Retinal pigment epithelial cell (primary cell): ENCODE measurements at places on chromosomes 12 and 14.

GRCh38 chr14:38605193-38606114, 349.6 kb upstream of the CLEC14A start:
- DNase-seq: no peak

GRCh38 chr12:5114436-5114835, 70.8 kb downstream of the KCNA5 start:
- DNase-seq: no peak

- DNase-seq: no peak
Observed at GRCh38 chr12:79871621-79872020, 63.3 kb downstream of the PPP1R12A start.

DNA sequence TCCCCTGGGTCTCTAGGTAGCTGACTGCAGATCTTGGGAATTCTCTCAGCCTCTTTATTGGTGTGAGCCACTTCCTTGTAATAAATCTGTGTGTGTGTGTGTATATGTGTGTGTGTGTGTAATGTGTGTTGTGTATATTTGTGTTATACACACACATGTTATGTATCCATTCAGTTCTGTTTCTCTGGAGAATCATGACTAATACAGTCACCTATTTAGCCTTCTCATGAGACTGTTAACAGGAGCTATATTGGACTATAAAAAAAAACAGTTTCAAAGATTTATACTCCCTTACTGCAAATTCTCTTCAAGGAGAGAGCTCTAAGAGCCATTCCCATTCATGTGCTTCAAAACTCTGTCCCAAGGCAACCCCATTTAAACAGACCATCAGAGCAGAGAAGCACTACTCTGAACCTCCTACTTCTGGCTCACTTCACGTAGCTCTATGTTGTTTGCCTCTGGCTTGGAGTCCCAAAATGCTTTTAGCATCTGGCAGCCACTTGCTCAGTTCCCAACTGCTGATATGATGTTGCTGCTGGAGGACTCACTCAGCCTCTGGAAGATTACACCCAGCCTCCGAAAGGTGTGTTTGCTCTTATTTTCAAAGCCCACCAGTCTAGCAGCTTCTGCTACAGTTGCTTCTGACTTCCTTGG, 48.7 kb upstream of the KITLG start:
- DNase-seq: no peak

- no peak for DNase-seq
Observed at GRCh38 chr14:80663541-80663940, 278.0 kb downstream of the CEP128 start.

GRCh38 chr14:91138511-91139359, 24.9 kb downstream of the DGLUCY start:
- no peak for DNase-seq

DNA sequence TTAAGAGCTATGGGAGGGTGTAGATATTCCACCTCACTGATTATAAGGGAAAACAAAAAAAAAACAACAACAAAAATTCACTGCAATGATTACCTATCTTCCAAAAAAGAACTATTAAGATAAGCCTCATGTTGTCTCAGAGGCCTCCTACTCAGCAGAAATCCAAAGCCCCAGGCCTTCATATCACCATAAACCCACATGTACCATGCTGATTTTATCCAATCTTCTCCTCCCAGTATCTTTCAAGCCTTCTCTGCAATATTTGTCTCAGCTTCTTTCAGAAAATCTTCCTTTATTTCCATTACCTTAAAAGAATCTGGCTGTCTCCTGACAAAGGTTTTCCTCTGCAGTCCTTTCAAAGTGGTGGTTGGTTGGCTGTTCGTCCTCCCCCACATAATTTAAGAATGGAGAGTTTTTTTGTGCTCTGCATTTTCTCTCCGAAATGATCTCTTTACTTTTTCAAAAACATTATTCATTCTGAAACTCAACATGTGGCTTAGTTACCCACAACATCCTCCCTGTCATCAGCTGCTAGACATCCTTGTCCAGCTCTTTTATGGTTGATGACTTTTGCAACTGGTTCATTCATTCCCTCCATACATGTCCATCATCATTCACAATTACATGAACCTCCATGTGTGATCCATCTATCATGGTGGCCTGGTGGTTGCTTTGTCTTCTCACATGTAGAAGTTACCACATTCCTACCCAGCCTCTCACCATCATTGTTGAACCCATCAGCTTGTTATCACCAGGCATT, 2.9 kb upstream of the EPYC start:
- no peak for DNase-seq

- no peak for DNase-seq
Observed at GRCh38 chr14:81473456-81474147, 60.1 kb downstream of the SEL1L start.

DNA sequence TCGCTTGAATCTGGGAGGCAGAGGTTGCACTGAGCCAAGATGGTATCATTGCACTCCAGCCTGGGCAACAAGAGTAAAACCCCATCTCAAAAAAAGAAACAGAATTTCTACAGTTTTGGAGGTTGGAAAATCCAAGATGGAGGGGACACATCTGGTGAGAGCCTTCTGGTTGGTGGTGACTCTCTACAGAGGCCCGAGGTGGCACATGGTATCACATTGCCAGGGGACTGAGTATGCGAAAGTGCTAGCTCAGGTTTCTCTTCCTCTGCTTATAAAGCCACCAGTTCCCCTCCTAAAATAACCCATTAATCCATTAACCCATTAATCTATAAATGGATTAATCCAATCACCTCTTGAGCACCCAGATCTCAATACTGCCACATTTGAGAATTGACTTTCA, 70.8 kb upstream of the DACT1 start:
- no peak for DNase-seq

- DNase-seq: no peak
Observed at GRCh38 chr14:91778217-91778616, 46.3 kb upstream of the CATSPERB start.

DNA sequence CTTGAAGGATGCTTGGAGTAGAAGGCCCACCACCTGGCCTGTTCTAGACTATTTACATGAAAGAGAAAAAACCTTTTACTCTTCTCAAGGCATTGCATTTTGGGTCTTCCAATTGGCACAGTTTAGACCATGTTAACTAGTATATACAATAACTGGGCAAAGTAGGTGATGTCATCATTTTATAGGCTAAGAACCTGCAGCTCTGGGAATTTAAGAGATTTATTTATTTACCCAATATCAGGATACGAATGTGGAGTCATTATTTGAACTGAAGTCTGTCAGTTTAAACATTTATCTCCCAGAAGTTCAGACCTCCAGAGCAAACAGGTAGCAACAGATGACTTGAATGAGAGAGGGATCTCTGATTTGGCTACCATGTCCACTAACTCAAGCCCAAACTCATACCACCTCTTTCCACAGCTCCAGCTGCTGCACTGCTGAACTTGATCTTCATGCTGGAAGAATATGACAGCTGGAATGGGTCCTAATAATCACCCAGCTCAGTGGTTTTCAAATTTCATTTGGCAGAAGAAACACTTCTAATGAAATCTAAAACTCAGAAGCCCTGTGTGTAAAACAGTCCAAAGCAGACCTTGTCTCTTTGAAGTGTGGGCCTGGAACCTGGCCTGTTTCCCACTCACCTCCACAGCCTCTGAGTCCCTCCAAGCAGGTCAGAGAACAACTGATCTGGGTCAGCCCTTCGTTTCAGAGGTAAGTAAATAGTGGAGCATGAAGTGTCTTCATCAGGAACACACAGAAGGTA, 179.2 kb downstream of the EMP1 start:
- no peak for DNase-seq

DNA sequence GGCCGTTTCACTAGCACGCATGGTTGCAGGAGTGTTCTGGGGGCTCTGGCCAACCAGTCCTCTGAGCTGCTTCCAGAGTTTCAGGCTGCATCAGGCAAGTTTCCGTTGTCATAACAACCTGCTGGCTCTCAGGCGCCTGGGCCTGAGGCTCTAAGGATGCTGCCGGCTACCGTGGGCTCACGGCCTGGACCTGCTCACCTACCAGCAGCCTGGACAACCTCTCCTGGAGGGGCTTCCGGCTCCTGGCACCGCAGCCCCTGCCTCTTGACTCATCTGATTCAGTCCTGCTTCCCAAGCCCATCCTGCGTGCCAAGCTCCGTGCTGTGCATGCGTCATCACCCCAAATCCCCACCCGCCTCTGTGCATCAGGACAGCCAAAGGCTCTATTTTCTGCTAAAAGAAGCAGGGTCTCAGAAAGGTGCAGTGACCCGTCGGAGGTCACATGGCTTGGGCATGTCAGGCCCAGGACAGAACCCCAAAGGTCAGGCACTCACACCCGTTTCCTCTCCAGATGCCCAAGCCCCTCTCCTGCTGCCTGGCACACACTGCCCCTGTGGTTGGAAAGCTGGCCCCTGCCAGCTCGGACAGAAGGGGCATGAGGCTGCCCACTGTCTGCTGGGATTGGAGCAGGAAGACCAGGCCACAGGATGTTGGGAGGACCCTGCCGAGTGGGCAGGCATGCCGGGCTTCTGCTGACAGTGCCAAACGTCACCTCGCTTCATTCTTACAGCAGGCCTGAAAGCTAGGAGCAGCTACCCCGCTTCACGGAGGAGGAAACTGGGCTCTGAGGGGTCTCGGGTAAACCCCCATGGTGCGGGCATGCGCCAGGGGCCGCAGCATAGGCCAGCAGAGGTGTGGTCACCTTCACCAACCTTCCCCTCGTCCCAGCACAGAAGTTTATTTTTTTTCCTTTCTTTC, 5.7 kb downstream of the BEGAIN start:
- DNase-seq: no peak

- DNase-seq: no peak
Observed at GRCh38 chr12:70721656-70722357, 84.6 kb upstream of the PTPRB start.
